Cardiac ventricle fibroblast (primary cell): ENCODE measurements at places on chromosomes 1 and 21. TPM values are rescaled to one million over a fixed set of nuclear protein-coding genes. Genes with fewer than 3 reads are reported as not detected.

The SLC16A1 gene
- total RNA-seq = 66.3 and 78.8 TPM in 2 replicates

The NSUN4 gene
- 11.6 and 13.5 TPM in 2 replicates for total RNA-seq

The USP33 gene
- 72.4 and 84.7 TPM in 2 replicates for total RNA-seq

The SERPINC1 gene
- not detected in 2 replicates for total RNA-seq

The TMEM240 gene
- total RNA-seq = 1.2 and 5.8 TPM in 2 replicates
